ENCODE measurements at places on chromosomes 1 and 21. TPM values are rescaled to one million over a fixed set of nuclear protein-coding genes. Genes with fewer than 3 reads are reported as not detected.

GRCh38 chr21:25967901-25968438, 202.6 kb downstream of the APP start:
- no peak for DNase-seq

GRCh38 chr21:41604583-41605041, 96.7 kb upstream of the TMPRSS2 start:
- DNase-seq = no peak

POLR3GL gene
- polyA plus RNA-seq = 17.3 TPM

NECTIN4 gene
- polyA plus RNA-seq = 0.59 TPM

- DNase-seq = no peak
These were observed 1.6 kb upstream of the DYRK3 start for GRCh38 chr1:206633708-206634121.

DNA sequence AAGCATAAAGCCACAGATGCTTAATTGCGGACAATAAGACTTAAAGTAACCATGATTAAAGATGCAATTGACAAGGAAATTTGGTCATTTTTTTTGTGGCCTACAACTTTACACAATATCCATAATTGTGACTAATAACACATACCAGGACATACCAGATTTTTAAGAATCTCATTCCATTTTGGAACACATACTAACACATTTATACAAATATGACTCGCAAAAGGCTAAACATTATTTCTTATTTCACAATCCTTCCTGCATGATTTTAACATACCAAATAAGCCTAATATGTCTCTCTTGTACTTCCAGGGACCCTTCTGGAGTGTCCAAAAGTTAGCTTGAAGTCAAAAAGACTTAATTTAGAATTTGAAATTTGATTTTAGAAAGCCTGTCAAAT, 48.8 kb downstream of the DR1 start:
- DNase-seq = no peak

GRCh38 chr1:2801535-2802291, at the start of gene TTC34:
TSS of gene TTC34 (minus strand) at chr1:2801693. CDS start at chr1:2800827, 866 bp downstream.
- peak; percentile 76 for DNase-seq

KRTAP13-3 gene
- polyA plus RNA-seq = not detected

- DNase-seq = no peak
These were observed 39.8 kb upstream of the NFIA start for GRCh38 chr1:61042466-61043009.

SLC2A5 gene
- polyA plus RNA-seq = 0.02 TPM

GRCh38 chr21:37658817-37659458, 257.3 kb downstream of the KCNJ6 start:
- no peak for DNase-seq
